ENCODE measurements at places on chromosomes 7 and 10.

DNA sequence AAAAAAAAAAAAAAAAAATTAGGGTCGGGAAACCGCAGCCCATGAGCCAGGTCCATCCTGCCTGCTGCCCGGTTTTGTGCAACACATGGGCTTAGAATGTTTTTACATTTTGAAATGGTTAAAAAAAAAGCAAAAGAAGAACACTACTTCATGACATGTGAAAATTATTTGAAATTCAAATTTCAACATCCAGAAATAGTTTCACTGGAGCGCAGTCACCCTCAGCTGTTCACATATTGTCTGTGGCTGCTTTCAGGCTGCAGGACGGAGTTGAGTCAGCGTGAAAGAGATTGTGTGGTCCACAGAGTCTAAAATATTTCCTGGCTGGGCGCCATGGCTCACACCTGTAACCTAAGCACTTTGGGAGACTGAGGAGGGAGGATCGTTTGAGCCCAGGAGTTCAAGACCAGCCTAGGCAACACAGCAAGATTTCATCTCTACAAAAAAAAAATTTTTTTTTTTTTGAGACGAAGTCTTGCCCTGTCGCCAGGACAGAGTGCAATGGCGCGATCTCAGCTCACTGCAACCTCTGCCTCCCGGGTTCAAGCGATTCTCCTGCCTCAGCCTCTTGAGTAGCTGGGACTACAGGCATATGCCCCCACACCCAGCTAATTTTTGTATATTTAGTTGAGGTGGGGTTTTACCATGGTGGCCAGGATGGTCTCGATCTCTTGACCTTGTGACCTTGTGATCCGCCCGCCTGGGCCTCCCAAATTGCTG is 63.9 kb upstream of the ECHDC3 start:
- no peak for DNase-seq

GRCh38 chr10:35127289-35127891 is 744 bp downstream of the CREM start:
- peak; percentile 30 for DNase-seq

DNA sequence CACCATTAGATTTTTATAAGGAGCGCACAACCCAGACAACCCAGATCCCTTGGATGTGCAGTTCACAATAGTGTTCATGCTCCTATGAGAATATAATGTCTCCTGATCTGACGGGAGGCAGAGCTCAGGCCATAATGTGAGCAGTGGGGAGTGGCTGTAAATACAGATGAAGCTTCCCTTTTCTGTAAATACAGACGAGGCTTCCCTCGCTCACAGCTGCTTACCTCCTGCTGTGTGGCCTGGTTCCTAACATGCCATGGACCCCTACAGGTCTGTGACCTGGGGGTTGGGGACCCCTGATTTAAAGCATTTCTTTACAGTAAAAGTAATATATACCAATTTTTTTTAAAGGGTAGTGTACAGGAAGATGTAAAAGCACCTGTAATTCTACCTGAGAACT is 33.2 kb downstream of the HELLS start:
- no peak for DNase-seq

- peak; percentile 27 for DNase-seq
Observed at GRCh38 chr7:143299840-143300239, 11.7 kb downstream of the CASP2 start.

DNA sequence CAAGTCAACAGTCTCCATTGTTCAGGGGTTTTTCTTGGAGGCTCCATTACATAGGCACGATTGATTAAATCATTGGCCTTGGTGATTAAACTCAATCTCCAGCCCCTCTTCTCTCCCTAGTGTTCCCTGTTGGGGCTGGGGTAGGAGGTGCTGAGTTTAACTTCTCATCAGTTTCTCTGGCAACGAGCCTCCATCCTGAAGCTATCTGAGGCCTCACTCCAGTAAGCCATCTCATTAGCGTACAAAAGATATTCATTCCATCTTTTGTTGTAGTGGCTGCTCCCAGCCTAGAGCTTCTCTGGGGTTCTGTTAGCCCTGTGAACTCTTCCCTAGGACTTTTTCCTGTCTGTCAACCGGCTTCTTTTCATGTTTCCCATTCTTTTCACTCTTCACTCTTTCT is 11.6 kb downstream of the TYW1 start:
- DNase-seq, result no peak

DNA sequence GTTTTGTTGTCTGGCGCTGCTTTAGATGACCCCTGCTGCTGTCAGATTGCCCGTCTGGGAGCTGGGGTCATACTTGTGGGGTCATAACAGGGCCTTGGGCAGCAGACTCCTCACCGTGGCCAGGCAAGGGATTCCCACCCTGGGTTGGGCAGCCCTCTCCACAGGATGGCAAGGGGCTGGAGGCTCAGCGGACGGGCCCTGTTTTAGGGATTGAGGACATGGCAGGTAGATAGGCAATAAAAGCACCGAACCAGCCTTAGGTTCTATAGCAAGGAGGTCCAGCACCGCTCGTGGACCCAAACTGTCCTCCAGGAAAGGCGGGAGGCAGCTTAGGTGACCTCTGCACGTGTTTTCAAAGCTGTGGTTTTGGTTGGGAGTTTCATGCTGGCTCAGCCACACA is 60.0 kb downstream of the GRK5 start:
- no peak for DNase-seq

GRCh38 chr10:122098924-122099323 is 110.0 kb downstream of the TACC2 start:
- no peak for DNase-seq

DNA sequence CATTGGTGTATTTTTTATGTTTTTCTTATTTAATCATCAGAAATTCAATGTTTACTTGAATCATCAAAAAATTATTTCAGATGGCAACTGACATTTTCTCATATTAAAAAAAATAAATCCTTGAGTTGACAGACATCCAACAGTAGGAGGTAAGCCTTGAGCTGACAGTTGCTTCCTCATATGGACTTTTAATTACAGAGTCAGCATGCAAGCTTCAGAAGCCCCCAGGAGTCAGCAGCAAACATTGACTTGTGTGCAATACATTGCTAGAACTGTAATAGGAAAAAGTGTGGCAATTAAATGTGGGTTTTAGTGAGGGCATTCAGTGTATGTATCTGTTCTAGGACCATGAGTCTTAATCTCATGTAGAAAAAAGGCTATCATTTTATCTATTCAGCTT is 62.4 kb upstream of the TAS2R16 start:
- DNase-seq, result no peak

DNA sequence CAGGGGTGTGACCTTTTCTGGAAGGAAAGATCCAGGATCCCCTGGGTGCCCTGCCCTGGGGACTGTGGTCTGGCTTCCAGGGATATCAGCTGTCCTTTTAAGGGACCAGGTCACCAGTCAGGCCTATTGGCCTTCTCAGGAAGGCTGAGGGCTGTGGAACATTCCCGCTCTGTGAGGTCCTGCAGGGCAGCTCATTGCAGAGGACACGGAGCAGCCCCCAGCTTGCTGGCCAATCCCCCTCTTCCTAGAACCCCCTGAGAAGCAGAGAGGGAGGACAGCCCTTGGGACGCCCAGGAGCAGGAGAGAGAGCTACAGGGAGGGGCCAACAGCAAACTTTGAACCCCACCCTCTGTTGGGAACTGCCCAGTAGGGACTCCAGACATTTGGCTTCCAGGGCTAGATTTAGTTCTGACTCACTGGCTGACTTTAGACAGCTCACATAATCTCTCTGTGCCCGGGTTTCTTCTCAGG is 67.9 kb upstream of the COL13A1 start:
- no peak for DNase-seq

DNA sequence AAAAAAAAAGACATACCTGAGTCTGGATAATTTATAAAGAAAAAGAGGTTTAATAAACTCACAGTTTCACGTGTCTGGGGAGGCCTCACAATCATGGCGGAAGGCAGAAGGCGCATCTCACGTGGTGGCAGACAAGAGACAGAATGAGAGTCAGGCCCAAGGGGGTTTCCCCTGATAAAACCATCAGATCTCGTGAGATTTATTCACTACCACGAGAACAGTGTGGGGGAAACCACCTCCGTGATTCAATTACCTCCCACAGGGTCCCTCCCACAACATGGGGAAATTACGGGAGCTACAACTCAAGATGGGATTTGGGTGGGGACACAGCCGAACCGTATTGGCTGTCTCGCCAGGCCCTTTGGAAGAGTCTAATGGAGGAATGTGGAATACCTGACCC is 9.0 kb upstream of the MAFK start:
- no peak for DNase-seq

GRCh38 chr10:27285093-27285492 is 44.5 kb upstream of the ACBD5 start:
- no peak for DNase-seq

DNA sequence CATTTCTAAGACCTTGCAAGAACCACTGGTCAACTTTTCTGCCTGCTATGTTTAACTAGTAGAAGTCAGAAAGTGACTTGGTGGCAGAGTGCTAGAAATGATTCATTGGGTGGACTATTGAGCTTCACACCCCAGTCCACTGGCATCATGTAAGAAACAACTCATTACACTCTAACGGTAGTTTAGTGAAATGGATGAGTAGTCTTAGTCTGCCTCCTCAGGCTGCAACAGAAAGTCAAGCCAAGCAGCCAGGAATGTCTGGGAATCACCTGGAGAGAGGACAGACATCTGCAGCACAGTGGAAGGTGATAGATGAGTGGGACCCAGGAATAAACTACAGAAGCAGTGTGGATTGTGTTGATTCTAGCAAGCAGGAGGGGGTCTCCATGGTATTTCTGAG is 125.4 kb downstream of the AUTS2 start:
- no peak for DNase-seq

GRCh38 chr10:100265821-100266485 is 1.5 kb downstream of the CWF19L1 start:
- no peak for DNase-seq

- DNase-seq, result no peak
Observed at GRCh38 chr7:105978035-105978434, 15.0 kb downstream of the CDHR3 start.

Measured in activated CD8-positive, alpha-beta memory T cell treated with anti-CD3 and anti-CD28 coated beads for 4 hours (primary cell).